ENCODE measurements at places on chromosomes 12 and 14.

- no peak for DNase-seq
Observed at GRCh38 chr12:49880756-49881414, 22.8 kb downstream of the FAIM2 start.

DNA sequence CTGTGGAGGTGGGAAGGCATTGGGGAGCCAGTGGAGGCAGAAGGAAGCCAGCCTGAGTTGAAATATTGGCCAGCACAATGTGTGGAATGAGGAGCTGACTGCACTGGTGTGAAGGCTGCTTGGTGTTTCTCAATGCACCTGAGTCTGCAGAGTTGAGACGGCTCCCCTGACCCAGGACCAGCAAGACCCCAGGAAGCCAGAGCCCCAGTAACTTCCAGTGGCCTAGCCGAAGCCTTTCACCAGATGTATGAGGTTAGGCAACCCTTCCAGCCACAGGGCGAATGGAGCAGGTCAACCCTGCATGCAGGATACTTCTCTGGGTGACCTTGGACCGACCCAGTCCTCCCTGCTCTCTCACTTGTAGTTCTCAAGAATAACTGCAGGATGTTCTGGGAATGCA is 12.9 kb upstream of the KRT73 start:
- DNase-seq = no peak

GRCh38 chr12:104546575-104546974 is 89.8 kb downstream of the CHST11 start:
- DNase-seq = no peak

GRCh38 chr14:84403585-84403984 is 1126.4 kb upstream of the FLRT2 start:
- DNase-seq = no peak

GRCh38 chr12:65622056-65622455 is 202.2 kb upstream of the HMGA2 start:
- no peak for DNase-seq

DNA sequence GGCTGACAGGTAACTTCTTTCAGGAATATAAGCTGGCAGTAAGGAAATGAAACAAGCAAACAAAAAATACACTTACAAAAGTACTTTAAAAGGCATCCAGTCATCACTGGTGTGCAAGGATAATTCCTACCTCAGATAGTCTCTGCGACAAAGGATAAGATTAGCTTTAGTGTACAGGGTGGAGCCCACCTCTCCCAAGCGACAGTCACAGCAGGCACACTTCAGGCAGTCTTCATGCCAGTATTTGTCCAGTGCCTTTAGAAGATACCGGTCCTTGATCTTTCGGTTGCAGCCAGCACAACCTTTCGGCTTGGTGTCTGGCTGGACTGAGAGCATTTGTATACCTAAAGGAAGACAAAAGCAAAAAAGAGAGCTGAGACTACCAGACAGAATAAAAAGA is 5.4 kb downstream of the LMO3 start:
- DNase-seq = no peak

DNA sequence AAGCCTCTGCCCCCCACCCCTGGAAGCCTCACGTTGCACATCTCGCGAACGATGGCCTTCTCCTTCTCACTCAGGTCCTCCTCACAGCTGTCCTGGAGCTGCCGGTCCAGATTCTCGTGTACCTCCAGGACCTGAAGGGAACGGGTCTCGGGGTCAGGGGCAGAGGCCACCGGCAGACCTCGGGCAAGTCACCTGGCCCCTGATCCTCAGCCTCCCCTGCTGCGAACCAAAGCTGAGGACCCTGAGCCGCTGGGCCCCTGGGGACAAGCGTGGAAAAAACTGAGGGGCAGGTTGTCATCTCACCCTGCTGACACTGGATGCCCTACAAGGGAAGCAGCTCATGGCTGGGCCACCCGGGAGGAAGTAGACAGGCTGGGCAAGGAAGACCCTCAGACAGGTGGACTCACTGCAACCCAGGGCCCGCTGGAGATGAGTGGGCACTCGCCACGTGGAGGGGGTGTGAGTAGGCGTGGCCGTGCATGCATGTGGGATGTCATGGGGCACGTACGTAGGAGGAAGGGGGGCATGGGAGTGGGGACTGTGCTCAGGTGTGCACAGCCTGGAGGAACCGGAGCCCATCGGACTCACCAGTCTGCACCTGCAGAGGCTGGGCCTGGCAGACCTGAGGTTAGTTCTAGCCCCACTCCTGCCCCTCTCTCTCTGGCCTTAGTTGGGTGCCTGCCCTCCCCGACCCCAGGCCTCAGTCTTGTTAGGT is 35.1 kb downstream of the CCNK start:
- DNase-seq = no peak

DNA sequence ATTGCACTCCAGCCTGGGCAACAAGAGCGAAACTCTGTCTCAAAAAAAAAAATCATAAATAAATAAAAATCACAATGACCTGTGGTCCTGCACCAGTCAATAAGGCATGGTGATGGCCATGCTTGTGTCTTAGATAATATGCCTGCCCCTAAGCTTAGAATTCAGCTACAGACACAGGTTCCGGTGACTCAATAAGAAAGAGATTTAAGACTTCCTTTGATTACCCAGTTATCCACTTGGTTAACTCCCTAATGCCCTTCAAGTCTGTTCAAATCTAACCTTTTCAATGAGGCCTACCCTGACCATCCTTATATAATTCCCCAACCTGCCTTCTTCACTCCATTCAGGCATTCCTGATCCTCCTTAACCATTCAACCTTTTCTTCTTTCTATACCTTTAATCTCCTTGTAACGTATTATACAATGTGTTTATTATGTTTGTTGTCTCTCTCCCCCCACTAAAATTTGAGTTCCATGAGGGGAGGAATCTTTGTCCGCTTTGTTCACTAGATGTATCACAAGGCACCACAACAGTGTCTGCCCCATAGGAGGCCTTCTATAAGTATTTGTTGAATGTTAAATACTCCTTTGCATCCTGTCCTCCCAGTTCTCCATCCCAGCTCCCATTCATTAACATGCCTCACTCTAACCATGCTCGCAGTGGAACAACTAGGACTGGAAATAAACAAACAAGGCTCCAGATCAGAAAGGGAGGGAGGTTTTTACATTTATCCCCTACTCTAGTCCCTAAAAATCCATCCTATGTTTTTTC is 8.9 kb downstream of the MAP4K5 start:
- no peak for DNase-seq

- DNase-seq = no peak
Observed at GRCh38 chr12:96183734-96184370, 10.3 kb upstream of the ELK3 start.

DNA sequence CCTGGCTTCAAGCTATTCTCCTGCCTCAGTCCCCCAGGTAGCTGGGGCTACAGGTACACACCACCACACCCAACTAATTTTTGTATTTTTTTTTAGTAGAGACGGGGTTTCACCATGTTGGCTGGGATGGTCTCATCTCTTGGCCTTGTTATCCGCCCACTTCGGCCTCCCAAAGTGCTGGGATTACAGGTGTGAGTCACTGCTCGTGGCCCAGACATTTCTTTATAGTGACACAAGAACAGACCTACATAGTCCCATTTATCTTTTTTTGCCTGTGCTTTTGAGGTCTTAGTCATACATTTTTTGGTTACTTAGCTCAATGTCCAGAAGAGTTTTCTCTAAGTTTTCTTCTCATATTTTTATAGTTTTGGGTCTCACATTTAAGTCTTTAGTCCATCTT is 247.4 kb downstream of the SYT10 start:
- no peak for DNase-seq

- DNase-seq = peak; percentile 30
Observed at GRCh38 chr12:5965950-5966383, 20.9 kb upstream of the ANO2 start.

DNA sequence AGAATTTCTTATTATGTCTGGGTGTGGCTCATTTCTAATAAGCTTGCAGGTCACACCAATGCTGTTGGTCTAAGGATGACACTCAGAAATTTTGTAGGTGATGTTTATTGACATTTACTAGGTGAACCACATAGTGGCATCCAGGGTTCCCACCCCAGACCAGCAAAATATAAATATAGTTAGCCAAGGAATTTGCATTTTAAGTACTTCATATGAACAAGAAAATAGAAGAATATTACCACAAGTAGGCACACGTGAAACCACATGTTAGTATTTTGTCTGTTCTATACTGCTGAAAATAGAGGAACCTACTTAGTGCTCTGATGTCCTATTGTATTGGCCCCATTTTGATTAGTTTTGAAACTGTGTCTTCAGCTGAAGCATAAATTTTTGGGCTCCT is 71.1 kb downstream of the USP15 start:
- DNase-seq = no peak

DNA sequence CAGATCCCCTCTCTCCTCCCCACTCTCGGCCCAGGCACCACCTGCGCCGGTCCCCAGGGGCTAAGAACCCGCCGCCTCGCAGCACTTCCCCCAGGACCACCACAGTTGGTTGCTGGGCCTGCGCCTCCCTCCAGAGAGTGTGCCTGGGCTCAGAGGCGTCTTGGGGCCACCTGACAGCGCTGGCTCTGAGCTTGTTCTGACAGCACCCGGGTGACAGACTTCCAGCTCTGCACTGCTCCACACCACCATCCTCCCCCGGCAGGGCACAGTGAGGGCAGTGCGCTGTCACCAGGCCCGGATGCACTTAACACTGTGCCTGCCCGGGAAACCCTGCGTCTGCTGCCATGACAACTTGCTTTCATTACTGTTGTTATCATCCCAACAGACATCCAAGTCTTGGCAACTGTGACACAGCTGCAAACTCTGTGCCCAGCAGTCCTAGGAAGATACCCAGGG is 6.6 kb downstream of the BRF1 start:
- DNase-seq = no peak

DNA sequence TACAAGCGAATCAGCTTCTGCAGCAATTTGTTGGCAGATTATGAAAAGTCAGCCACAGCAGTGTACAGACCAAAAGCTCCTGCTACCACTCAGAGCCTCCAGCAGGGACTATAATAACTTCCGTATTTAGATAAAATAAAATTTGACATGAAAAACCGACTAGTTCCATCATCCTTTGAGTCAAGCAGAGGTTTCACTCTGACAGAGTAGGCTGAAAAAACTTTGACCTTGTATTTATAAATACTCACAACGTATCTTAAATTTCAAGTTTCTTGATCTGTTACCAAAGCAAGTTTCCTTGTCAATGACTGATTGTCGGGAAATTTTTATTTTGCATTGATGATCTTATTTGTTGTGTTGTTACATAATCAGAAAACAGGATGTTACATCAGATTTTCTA is 283.4 kb downstream of the DAD1 start:
- no peak for DNase-seq

DNA sequence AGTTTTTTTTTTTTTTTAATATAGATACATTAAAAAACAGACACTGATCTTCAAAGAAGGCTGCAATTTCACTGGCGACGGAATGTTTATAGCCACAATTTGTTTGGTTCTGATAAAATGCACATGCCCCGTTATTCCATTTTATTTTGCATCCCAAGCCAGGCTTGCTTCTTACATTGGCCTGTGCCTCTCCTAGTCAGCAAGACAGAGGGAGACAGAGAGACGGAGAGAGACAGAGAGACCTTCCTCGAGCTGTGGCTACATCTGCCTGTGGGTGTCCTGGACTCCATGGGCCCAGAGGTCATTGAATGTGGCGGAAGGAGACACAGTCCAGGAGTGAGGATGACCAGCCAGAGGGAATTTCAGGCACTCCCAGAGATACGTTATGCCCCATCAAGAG is 926.6 kb downstream of the VRK1 start:
- no peak for DNase-seq

DNA sequence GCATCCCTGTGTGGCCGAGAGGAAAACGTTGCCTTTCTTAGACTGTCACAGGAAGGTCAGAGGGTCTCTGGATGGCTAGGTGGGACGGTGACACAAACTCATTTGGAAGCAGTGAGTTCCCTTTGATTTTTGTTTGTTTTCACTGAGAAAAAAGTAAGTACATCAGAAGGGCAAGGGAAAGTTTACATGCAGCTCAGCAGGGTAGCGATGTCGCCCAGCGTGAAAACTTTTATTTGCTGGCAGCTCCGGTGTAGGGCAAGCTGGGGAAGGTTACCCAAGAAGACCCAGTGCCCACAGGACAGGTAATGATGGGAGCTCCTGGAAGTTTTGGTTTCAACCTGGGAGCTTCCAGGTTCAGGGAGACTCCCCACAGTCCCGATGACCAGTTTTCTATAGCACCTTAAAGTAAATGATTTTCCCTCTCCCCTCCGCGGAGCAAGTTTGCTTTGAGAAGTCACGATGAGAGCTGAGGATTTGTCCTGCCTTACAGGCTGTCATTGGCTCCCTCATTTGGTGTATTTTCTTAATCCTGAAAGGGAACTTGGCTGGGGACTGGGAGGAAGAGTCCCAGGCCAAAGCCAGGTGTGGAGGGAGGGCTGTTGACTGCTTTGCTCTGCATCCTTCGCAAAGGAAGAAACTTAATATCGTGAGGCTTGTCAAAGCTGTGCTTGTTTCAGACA is 64.7 kb upstream of the ESRRB start:
- no peak for DNase-seq

GRCh38 chr12:30796313-30796780 is 41.6 kb upstream of the CAPRIN2 start:
- DNase-seq = no peak

DNA sequence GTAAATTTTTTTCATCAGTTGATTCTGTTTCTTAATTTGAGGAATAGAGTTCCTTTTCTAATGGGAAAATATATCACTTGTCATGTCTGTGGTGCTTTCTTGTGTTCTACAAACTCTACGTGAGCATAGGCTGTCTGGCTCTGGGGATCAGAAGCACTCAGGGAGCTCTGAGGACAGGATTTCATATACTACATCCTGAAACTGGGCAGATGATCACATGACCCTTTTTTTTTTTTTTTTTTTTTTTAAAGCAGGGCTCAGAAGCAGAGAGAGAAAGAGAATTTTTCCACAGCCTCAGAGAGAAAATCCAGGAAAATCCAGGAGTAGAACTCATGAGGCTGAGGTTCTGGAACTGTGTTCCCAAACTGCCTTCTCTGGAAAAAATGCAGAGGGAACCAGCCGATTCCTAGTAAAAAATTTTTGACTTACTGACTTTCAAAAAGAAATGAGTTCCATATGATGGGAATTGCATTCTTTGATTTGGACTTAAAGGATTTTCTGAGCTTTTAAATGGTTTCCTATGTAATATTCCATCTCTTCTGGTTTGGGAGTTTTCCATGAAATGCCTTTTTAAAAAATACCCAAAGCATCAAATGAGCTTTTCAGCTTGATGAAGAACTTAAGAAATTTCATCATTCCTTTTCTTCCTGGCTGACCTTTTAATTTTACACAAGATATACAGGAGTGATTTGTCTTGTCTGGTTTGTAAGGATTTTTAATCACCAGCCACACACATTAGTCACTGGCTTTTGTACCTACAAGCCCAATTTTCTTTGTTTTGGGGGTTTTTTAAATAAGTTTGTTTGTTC is 183.1 kb upstream of the HIF1A start:
- DNase-seq = no peak
